Foreskin keratinocyte (primary cell): ENCODE measurements at places on chromosomes 13 and 19. TPM values are rescaled to one million over a fixed set of nuclear protein-coding genes. Genes with fewer than 3 reads are reported as not detected.

DNA sequence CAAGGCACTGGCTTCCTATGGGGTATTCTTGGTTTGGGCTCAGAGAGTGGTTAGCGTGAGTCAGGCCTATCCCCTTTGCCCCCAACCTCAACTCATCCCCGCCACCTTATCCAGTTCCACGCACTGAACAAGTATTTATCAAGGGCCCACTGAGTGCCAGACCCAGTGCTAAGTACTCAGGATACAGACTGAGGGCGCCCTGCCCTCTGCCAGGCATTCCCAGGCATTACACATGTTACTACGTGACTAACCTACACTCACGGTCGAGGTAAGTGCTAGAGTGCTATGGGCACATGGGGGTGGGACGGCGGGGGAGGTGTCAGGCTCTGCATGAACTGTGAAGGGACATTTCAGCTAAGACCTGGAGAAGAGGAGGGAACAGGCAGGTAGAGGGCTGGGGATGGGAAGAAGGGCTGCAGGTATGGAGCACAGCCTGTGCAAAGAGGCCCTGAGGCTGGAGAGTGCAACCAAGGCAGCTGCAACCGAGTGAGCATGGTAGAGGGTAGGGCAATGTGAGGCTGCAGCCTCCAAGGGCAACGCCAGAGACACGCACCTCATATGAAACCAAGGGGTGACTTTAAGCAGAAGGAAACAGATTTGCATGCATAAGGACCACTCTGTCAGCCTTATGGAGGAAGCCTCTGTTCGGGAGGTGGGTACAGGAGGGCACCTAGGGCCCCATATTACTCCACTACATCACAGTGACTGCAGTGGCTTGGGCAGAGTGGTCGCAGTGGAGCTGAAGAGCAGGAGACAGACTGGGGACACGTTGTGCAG is 22.5 kb downstream of the DHRS12 start:
- no peak for DNase-seq

GRCh38 chr13:45623516-45624090 is 8.1 kb upstream of the ERICH6B start:
- DNase-seq = no peak

NANOS3 gene
- 0.56 and 1.2 TPM in 2 replicates for total RNA-seq

SIGLEC7 gene
- not detected in 2 replicates for total RNA-seq

- no peak for DNase-seq
Measured at GRCh38 chr19:571566-571974, 826 bp upstream of the BSG start.

PRKCSH gene
- total RNA-seq = 119 and 131 TPM in 2 replicates

SERTAD1 gene
- 12.4 and 14.3 TPM in 2 replicates for total RNA-seq

ITGBL1 gene
- total RNA-seq = 0.20 and 0.60 TPM in 2 replicates

DNA sequence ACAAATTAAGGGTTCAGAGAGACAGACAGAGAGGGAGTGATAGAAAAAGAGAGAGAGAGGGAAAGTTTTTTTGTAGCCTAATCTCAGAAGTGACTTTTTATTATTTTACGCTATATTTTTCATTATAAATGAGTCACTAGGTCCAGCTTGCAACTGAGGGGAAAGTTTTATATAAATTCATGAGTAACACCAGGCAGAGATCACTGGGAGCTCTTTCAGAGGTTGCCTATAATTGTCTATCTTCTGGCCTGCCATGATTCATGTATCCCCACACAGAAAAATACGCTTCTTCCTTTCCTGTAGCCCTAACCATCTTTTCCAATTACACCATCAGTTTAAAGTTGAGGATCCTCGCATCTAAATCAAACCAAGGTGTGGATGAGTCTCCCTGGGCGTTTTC is 467.9 kb downstream of the SLITRK1 start:
- DNase-seq = no peak

KPTN gene
- total RNA-seq = 8.3 and 9.6 TPM in 2 replicates

CACNG6 gene
- total RNA-seq = not detected in 2 replicates

KLK14 gene
- total RNA-seq = not detected in 2 replicates

IL4I1 gene
- total RNA-seq = 0.44 and 0.46 TPM in 2 replicates

FCHO1 gene
- 6.2 and 8.8 TPM in 2 replicates for total RNA-seq

RNF17 gene
- total RNA-seq = not detected in 2 replicates

DNA sequence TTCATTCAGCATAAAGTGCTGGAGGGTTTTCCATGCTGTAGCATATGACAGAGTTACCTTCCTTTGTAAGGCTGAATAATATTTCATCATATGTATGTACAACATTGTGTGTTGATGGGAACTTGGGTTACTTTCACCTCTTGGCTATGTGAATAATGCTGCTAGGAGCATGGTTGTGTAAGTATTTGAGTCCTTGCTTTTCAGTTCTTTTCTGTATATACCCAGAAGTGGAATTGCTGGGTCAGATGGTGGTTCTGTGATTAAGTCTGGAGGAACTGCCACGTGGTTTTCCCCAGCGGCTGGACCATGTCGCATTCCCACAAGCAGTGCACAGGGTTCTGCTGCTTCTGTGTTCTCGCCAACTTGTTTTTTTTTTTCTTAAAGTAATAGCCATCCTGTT is 101.2 kb upstream of the TEX29 start:
- no peak for DNase-seq
